ENCODE measurements at places on chromosomes 5 and 9.
A peak's percentile ranks its signal among the peaks of the same experiment; 100 is the strongest.

- DNase-seq, result no peak
These were observed 142.4 kb downstream of the C9orf152 start for GRCh38 chr9:110065532-110065931.

- DNase-seq, result no peak
These were observed 541.0 kb downstream of the RAB3C start for GRCh38 chr5:59123595-59124561.

DNA sequence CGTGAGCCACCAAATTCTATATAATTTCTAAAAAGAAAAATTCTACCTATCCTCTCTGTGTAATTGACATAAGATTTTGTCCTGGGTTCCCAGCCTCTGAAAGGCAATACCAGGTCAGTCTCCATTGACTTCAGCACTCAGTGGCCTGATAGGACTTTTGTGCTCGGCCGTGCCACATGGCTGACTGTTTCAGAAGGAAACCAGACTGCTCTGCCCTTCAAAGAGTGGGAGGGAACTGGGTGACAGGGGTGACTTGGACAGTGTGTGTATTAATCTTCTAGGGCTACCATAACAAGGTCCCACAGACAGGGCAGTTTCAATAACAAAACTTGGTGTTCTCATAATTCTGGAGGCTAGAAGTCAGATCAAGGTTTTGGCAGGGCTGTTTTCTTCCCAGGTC is 43.0 kb downstream of the ARHGAP26 start:
- DNase-seq, result no peak

DNA sequence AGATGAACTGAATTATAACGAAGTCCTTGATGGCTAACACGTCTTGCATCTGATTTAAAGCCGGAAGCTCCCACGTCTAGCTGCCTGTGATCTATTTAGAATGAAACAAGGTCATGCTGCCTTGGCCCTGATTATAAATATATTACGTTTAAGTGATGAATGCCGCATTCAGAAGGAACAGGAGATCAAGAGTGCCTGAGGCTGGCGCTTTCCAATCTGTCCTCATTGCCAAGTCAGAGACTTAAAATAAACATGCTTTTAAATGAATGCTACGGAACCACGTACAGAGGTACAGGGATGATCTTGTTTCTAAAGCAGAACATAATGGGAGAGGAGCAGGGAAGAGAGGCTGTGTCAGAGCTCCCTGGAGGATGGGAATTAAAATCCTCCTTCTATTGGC is 292.8 kb downstream of the TLE1 start:
- DNase-seq, result no peak

DNA sequence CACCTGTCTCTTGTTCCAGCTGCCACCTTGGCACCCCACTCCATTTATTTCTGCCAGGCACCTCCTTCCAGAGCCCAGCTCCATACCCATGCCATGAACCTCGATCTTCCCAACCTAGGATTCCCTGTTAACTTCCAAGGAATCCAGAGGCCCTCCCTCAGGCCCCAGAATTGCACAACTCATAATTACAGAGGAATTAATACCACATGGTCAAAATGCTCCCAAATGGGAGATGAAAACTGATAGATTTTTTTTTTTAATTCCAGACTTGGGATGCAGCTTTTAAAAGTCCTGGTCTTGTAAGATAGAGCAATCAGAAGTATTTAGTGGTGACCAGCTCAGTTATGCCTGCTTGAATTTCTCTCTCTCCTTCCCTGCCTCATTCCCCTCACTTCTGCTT is 96.2 kb upstream of the CCDC112 start:
- no peak for DNase-seq

GRCh38 chr9:37295796-37296195 is 126.7 kb upstream of the GRHPR start:
- DNase-seq, result no peak

GRCh38 chr9:120642129-120642770 is 62.3 kb upstream of the CDK5RAP2 start:
- DNase-seq, result no peak

- no peak for DNase-seq
These were observed 677 bp downstream of the MFAP3 start for GRCh38 chr5:154039458-154039829.

DNA sequence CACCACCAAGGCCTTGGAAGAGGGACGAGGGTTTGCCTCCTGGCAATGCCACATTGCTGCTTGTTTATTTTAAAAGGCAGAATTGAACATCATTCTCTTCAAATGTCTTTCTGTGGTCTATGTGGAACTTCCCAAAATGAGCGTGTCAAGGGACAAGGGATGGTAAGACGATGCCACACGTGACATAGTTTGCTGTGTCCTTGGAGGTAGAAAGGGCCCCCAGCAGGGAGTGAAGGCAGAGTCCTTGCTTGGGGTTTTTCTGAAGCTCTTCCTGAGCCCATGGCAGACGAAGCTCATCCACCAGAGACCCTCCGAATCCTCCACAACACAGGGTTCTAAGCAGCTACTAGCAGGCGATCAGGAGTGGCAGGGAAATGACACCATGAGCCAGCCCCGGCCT is 28.3 kb downstream of the PRRX2 start:
- DNase-seq, result no peak

GRCh38 chr5:56588131-56588487 is 227.2 kb upstream of the MAP3K1 start:
- no peak for DNase-seq

GRCh38 chr9:72983512-72984225 is 30.8 kb upstream of the ALDH1A1 start:
- no peak for DNase-seq

GRCh38 chr5:147805030-147805454 is 22.5 kb upstream of the JAKMIP2 start:
- DNase-seq, result peak; percentile 15

DNA sequence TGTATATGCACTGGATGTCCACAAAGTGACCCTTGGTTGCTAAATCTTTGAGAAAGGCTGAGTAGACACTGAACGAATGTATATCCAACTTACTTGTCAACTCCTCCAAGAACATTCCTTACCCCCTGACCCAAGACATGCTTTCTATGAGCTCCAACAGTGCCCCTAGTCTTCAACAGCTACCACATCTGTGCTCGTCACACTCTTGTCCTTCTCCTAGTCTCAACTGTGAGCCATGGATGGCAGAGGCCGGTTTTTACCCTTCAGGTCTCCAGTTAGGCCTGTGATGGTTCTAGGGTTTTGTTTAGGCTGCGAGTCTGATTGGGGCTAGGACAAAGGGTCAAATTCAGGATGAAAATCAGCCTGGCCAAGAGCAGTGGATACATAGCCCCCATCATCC is 19.0 kb upstream of the GPX3 start:
- no peak for DNase-seq

GRCh38 chr9:35495984-35496383 is 6.1 kb downstream of the RUSC2 start:
- no peak for DNase-seq

- DNase-seq, result no peak
These were observed 7.0 kb downstream of the NOP16 start for GRCh38 chr5:176381423-176381822.

GRCh38 chr5:180313677-180314505 is 22.0 kb upstream of the MAPK9 start:
- DNase-seq, result no peak

DNA sequence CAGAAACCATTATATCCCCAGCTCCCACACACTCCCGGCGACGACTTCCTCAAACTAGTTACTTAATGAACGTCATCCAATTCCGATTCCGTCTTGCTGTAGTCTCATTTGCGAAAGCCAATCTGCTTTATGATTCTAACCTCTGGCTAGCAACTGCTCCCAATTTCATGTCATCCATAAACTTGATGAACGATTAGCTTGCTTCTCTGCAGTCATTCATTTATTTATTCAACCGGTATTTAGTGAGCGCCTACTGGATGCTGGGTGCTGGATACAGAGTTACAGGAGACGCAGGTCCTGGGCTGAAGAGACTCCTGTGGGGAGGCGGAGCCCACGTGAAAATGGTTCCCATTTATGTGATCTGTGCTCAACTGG is 46.2 kb downstream of the TSPAN17 start:
- no peak for DNase-seq

- DNase-seq, result no peak
These were observed at the start of gene LPAR1 for GRCh38 chr9:111038331-111039230. Gene LPAR1 (minus strand): TSS chr9:111038470. CDS start chr9:110972117, 66,353 bp downstream.

DNA sequence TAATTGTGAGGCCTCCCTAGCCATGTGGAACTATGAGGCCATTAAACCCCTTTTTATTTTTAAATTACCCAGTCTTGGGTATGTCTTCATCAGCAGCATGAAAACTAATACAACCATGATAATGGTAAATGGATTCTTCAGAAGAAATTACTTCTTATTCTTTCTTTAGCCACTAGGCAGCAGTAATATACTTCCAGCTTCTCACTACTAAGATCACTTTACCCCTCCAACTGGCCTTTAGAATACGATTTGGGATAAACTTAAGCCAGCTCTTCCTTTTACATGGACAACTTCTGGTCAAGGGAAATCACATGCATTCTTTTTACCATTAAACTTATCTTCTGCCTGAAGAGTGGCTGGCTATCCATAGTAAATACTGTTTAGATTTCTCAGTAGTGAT is 355.4 kb downstream of the MAN2A1 start:
- DNase-seq, result no peak

DNA sequence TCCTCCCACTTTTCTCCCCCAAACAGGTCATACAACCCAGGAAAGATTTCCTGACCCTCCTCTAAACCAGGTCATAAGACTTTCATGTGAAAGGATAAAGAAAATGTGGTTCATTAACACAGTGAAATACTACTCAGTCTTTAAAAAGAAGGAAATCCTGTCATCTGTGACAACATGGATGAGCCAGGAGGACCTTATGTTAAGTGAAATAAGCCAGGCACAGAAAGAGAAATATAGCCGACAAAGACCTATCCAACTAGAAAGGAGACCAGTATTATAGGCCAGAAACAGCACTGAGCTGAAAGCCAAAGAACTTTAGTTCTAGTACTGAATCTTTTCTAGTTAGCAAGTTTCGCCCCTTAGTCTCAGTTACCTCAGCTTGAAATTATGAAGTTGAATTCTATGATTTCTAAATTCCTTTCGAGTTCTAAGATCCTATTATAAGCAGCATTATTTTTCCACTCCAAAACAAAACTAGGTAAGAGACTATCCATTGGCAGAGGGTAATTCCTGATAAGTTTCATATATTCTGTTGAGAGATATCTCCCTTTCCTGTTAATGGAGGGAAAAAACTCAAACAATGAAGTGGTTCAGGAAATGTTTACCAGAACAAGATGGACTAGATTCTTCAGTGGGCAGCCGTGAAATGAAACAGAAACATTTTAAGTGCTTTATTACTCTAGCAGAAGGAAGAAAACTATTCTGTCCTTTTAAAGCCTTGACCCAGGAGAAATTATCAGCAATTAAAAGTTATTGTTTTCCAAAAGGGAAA is 42.5 kb downstream of the GNA14 start:
- DNase-seq, result no peak

DNA sequence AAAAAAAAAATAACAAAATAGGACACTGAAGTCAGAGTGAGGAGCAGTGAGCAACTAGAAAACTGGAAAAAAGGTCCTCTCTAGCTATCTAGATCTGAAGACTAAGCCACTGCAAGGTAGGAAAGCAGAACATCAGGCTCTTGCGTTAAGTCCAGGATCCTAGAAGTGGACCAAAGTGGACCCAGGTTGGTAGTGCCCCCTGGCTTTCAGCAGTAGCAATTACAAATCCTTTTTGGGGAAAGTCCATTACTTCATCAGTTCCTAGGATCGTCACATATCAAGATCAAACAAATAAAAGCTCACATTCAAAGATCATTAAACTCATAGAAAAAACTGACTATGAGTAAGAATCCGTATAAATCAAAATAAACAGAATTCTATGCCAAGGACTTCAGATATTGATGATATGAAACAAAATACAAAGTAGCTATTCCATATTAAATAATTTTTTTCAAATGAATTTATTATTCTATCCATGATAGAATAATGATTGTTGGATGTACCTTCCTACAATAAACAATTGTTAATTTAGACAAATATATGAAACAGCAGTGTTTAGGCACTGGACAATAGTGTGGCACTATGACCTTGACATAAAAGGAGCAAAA is 6.5 kb upstream of the RICTOR start:
- DNase-seq, result no peak

DNA sequence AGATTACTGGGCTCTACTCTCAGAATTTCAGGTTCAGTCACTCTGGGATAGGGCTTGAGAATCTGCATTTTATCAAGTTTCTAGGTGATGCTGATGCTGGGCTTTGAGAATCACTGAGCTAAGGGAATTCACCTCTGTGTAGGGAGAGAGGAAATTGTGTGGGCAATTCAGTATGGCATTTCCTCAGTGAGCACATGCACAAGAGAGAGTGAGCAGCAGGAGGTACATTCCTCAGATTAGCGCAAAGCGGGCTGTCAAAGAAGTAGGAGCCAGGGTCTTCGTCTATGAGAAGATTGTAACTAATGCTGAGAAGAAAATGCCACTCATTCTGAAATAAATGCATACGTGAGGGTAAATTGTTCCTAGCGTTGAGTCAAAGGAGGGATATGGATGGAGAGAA is 175.9 kb downstream of the KIF4B start:
- DNase-seq, result no peak

DNA sequence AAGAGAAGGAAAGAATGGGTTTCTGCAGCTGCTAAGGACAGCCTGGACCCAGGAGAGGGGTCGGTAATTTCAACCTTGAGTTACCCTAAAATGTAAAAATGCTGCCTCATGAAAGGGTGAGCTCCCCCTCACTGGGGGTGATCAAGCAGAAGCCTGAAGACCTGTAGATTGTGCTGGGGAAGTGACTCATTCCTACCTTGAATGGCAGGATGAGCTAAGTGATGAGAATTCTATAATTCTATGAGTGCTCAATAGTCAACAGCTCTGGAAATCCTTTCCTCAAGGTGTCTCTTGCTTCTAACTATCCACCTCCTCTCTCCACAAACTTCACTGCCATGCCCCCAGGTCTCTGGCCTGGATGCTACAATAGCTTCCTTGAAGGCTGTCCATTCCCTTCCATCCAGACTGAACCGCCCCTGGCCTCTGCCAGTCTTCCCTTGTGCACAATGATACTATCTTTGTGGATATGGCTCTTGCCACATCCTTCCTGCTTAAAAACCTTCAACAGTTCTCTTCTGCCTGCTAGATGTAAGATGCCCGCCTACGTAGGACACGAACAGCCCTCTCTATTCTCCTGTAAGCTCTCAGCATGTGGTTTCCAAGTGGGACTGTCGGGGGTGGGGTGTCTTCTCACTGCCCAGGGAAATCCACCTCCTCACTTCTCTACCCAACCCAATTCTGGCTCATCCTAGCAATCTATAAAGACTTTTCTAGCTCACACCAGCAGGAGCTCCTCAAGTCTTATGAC is 50.6 kb downstream of the PTPN3 start:
- no peak for DNase-seq
